ENCODE measurements at places on chromosomes 4 and X.
A peak's percentile ranks its signal among the peaks of the same experiment; 100 is the strongest.

GRCh38 chr4:142440093-142440492 lies 406.0 kb downstream of the INPP4B start:
- no peak for DNase-seq

GRCh38 chr4:2136726-2137125 lies 77.6 kb downstream of the NAT8L start:
- DNase-seq: no peak

- no peak for DNase-seq
Observed at GRCh38 chrX:22389556-22390179, 117.0 kb downstream of the CBLL2 start.

GRCh38 chrX:154374313-154375155 lies at the start of gene FLNA:
Gene FLNA (minus strand): TSS chrX:154374634. CDS start chrX:154371245, 3,389 bp downstream.
- peak; percentile 31 for DNase-seq

DNA sequence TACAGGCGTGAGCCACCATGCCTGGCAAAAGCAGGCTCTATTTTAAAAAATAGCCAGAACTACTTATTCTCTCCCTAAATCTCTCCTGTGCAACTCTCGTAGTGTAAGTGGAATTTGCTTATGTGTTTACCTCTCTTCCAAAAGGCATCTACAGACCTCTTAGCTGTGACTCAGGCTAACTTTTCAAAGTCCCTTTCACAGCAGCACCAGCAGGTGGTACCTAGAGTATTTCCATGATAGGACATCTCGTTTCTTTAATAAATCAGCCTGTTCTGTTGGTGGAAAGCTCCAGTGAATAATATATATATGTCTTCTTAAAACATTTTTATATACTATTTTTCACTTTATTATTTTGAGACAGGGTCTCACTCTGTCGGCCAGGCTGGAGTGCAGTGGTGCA lies 89.0 kb downstream of the NSUN7 start:
- DNase-seq: no peak

DNA sequence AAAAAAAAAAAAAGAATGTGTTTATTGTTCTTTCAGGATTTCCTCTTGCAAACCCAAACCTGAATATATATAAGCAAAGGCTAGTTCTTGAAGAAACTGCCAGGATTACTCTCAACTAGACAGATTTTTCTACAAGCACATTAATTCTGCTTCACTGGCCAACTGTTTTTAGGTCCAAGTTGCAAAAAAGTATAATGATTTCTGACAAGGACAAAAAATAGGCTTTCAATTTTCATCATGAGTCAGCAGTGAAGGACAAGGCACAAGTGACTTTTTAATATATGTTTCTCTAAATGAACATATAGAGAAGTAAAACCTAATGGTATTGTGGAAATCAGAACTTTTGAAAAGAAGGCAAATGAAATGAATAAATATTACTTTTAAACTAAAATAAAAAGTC lies 73.7 kb downstream of the ELOVL6 start:
- DNase-seq: no peak

DNA sequence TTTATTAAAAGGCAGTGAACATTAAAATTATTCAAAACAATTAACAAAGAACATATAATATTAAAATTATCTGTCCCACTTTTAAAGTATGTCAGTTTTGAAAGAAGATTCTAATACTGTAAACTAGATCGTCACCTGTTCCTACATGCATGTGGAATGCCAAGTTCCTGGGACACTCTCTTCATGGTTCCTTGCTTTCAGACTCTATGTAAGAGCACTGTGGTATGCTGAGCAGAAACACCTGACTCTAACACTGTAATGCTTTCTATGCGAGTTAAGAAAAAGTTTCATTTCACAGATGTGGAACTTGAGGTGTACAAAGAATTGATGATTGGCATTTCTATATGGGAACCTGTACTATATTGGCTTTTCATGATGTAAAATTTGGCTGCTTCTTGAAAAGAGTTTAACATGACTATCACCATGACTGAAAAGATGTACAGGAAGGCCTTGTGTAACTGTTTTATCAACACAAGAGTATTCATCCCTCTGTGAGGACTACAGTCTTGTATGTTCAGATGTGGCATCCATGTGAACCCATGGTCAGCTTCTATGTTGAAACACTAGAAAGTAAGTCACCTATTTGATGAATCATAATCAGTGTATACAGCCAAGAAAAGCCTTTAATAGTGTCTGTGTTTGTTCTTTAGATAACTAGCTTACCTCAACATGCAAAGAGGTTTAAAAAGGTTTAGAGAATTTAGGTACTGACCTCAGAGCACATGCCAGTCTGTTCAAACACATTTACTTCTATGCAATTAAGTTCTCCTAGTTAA lies 354.5 kb downstream of the ARHGAP24 start:
- no peak for DNase-seq

GRCh38 chrX:43279341-43279808 lies 376.7 kb upstream of the MAOA start:
- no peak for DNase-seq

DNA sequence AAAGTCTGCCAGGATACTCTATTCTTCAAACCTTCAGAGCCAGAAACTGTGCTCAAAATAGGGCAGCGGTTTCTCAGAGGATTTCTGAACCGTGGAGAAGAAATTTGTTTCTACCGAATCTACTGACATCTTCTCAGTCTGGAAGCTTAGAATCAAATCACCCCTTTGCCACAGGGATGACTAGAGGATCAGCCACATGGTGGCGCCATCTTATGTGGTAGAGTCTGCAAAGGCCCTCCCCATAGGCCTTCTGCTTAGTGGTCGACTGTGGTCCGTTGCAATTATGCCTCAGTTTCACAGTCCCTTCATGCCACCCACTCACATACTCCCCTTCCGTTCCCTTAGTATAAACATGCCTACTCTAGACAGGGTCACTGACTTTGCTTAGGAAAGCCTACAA lies 680.7 kb upstream of the SPANXN1 start:
- no peak for DNase-seq

- DNase-seq: no peak
Observed at GRCh38 chrX:53674581-53674980, 11.9 kb downstream of the HUWE1 start.

- DNase-seq: no peak
Observed at GRCh38 chr4:124279741-124280140, 432.8 kb downstream of the ANKRD50 start.

- peak; percentile 57 for DNase-seq
Observed at GRCh38 chrX:104922206-104922621, 298.3 kb downstream of the TEX13A start.

- DNase-seq: no peak
Observed at GRCh38 chrX:80879916-80880315, 70.2 kb upstream of the BRWD3 start.

DNA sequence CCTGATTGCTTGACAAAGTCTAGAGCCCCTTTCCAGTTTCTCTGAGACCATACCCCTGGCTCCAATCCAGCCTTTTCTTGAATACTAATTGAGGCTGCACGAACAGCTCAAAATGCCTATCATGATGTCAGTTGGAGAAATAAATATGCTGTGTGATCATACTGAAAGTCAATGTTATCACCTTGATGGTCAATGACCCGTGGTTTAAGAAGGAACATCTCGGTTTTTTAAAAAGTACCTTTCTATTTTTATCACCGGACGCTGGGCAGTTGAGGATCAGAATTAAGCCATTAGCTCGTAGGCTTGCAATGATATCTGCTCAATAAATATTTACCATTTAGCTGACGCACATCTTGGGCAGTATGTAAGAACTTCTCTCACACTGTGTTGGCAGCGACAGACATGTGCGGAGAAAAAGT lies 852 bp upstream of the WDR44 start:
- no peak for DNase-seq

GRCh38 chrX:140123446-140123845 lies 158.1 kb upstream of the CXorf66 start:
- DNase-seq: no peak

DNA sequence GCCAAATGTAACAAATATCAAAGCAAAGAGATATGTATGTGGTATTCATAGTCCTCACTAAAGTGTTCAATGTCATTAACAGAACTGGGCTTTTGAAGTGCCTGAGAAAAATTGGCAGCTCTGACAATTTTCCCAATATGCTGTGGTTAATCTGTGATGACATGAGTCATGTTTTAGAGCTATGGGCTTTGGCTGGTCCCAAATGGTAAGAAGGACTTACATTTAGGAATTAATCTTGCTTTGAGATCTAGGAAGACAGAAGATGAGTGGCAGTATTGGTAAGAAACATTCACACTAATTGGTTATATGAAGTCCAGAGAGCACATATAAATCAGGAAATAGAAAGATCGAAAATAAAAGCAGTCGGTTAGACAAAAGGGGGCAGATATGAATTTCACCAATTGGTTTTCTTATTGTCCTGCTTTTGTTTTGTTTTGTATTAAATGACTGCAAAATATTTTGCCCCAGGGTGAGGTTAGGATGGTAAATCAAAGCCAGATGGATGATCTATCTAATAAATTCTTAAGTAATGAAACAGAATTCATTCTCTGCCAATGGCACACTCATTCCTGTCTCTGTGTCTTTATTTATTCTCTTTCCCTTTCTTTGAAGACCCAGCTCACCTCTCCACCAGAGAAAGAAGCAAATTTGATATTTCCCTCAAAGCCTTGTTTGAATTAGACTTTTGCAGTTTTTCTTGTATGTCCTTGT lies 993.1 kb downstream of the RPA4 start:
- no peak for DNase-seq

GRCh38 chrX:109533631-109534030 lies 3.0 kb upstream of the NXT2 start:
- DNase-seq: no peak

DNA sequence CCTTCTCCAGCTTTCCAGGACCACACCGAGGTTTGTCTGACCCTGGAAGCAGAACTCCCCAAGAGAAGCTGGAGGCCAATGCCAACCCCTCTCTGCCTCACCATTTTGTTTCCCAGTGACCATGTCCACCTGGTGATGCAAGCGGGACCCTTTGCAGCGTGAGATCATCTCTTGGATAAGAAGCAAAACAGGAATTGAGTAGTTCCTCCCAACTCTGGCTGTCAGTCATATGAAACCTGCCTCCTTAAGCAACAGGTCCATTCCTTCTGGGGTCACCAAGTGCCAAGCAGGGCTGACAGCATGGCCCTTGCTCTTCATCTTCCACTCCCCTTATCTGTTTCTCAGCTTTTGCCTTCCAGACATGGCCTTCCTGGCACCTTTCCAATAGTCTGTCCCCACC lies 41.3 kb upstream of the MTM1 start:
- no peak for DNase-seq

- DNase-seq: no peak
Observed at GRCh38 chrX:67636532-67636931, 92.7 kb downstream of the AR start.

DNA sequence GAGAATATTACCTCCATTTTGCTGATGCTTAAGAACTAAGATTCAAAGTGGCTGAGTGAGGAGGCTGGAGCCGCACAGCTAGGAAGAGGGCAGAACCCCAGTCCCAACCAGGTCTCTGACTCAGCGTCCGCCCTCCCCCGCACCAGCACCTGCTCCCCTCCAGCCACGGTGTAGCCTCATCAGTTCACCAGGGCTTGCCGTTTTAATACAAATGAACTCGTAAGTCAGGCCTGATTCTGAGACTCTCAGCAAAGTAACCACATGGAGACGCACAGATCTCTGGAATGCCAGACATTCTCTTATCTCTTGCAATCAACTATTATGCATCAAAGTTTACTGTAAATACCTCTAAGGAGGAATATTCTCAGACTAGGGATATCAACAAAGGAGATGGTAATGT lies 52.4 kb downstream of the ENPP6 start:
- no peak for DNase-seq
